Activated B cell treated with CpG ODN at 0.5 μM for 24 hours (primary cell): ENCODE measurements at places on chromosomes 2 and 18.

DNA sequence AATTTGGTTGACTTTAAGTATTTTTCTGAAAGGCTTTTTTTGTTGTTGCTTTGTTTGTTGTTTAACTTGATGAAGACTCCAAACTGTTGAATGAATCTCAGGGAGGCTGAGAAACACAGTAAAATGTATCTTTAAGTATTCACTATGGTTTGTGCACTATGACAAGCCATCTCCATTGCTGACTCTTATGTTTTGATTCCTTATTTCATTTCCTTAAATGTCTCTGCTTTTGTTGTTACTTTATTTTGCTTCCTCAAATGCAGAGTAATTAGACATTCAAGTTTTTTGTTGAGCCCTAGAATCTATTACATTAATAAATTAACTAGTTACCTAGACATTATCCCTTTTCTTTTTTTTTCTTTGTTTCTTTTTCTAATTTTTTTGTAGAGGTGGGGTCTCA is 46.3 kb upstream of the SLC39A10 start:
- DNase-seq: no peak

DNA sequence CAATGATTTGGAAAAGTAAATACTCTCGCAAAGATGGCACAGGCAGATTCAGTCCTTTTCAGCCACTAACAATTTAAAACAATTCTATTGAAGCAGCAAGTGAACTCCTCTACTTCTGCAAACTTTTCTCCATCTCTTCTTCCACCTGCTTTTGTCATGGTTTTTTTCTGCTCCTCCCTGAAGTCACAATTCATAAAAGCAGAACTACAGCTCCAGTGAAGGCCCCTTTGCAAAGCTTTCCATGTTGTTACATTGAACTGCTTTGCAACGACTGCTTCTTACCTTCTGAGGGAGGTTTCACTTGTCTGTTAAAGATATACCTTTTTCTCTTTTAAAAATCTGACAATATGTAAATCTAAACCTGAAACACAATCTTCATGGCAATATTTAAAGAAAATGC is 3.7 kb upstream of the SERTAD2 start:
- DNase-seq: no peak

- no peak for DNase-seq
Measured at GRCh38 chr2:64635976-64636911, 17.5 kb downstream of the SERTAD2 start.

DNA sequence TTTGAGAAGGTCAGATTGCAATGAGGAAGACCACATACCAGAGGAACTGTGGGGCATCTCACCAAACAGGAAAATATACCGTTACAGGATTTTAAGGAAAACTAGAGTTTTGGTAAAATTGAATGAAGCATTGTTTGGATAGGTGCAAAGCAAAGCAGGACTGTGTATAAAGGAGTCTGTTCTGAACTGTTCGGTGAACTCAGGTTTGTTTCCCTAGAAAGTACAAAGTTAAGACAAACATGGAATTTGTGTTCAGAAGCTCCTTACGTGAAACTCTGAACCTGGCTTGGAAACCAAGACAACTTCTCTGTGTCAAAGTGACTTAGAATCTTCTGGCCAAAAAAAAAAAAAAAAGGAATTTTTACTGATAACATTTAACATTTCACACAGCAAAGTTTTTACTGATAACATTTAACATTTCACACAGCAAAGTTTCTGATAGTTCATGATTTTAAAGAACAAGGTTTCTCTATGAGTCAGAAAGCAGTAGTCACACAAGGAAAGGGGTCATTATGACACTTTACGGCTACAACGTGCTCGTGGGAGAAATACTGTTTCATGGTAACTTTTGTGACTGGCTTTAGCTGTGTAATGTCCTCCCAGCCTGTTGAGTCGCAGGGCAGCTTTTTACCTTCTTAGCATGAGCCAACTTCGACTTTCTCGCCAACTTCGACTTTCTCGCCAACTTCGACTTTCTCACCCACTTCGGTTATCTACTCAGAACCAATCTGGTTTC is 21.2 kb upstream of the TET3 start:
- DNase-seq: no peak

GRCh38 chr2:12391116-12391515 is 325.6 kb upstream of the TRIB2 start:
- DNase-seq: no peak

- no peak for DNase-seq
Measured at GRCh38 chr2:202790676-202791075, 80.9 kb downstream of the ICA1L start.

GRCh38 chr18:56662063-56662408 is 10.9 kb downstream of the WDR7 start:
- no peak for DNase-seq

DNA sequence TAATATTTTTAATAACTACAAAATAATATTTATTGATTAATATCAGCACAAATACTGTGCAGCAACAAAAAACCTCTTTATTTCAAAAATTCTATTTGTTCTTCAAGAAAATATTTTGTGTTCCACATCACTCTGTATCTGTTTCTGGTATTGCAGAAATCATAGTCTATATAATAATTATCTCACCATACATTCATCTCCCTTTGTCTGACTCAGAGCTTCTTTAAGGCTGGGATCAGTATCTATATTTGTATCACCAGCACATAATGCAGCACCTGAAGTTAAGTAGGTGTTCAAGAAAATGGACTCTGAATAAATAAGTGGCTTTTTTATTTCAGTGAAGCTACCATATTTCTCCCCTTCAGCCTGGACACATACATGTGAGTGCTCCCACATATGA is 1.6 kb upstream of the MARCHF4 start:
- DNase-seq: no peak

- peak; percentile 46 for DNase-seq
Measured at GRCh38 chr18:63949068-63949737, at the start of gene HMSD. Gene HMSD, plus strand, starts transcription at chr18:63949301. Its CDS starts 4,155 bp downstream, at chr18:63953456.

DNA sequence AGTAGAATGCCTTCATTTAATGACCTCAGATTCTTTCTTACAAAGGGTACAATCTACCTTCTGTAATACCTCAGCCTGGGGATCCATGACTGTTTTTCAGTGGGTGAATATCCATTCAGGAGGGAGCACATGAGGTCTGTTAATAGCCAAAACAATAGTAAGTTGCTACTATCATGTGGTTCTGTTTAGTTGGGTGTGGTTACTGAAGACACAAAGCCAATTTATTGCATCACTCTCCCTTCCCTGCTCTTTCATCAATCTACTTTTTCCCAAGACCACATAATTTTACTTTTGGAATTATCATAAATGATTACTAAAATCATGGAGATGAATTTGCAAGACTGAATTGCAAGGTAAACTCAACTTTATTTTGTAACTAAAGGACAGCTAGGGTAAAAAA is 254.2 kb downstream of the GALNT13 start:
- DNase-seq: no peak

DNA sequence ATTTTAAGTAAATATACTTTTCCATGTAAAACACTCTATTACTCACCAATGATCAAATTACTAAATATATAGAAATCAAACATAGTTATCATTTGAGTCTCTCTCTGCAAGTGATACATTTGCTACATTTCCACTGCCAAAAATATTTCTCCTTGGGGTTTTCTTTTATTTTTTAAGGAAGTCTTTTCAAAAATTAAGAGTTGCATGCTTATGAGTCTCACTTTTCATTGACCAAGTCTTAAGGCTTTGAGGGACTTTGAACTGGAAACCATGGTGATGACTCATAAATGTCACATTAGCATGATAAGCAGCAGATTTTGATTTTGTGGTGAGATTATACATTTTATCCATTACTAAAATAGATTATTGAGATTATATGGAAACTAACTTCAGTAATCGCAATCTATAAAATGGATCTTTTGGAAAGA is 152.9 kb downstream of the FAM124B start:
- no peak for DNase-seq

- DNase-seq: no peak
Measured at GRCh38 chr2:168649105-168649504, 153.3 kb upstream of the NOSTRIN start.

GRCh38 chr2:99822474-99823207 is 319.7 kb downstream of the AFF3 start:
- no peak for DNase-seq

GRCh38 chr18:78675231-78675630 is 304.4 kb upstream of the SALL3 start:
- no peak for DNase-seq

- DNase-seq: no peak
Measured at GRCh38 chr2:222434204-222434603, 9.9 kb downstream of the SGPP2 start.

- DNase-seq: no peak
Measured at GRCh38 chr2:181070836-181071200, 90.4 kb downstream of the UBE2E3 start.

DNA sequence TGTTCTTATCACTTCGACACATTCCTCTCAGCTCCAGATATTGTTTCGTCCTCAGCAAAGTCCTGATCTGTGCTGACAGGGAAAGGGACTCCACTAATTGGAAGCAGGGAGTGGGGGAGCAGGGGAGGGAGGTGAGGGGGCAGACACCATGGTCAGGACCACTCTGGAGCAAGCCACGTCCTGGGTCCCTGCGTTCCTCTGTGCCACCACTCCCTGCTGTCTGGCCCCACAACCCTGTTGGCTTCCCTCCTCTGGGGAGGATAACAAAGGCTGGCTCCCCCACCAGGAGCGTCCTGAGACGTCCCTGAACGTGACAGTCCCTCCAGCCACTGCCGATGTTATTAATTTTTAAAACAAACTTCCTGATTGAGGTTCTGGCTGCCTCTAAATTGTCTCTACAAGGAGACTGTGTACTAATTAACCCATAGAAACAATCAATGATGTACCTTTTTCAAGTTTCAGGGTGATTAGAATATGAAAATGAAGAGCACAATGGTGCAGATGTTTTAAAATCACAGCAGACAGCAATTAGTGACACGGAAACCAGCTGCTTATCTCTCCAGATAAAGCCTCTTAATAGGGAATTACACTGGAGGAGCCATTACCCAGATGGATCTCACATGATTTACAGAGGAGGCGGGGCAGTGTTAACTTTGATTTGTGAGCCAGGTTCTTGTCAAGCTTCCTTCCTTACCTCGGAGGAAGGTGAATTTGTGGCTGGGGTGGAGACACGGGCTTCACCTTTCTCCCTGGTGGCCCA is 257.5 kb downstream of the SETBP1 start:
- no peak for DNase-seq

DNA sequence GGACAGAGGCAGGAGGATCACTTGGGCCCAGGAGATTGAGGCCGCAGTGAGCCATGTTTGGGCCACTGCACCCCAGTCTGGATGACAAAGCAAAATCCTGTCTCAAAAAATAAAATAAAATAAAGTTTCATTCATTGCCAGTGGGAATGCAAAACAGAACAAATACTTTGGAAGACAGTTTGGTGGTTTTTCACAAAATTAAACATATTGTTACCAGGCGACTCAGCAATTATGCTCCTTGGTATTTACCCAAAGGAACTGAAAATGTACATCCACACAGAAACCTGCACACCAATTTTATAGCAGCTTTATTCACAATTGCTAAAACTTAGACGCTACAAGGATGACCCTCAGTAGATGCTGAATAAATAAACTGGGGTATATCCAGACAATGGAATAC is 35.8 kb downstream of the FOSL2 start:
- DNase-seq: no peak

- DNase-seq: no peak
Measured at GRCh38 chr18:49733321-49733720, 80.0 kb downstream of the ACAA2 start.

GRCh38 chr2:149021761-149022160 is 16.7 kb upstream of the LYPD6B start:
- DNase-seq: no peak

- DNase-seq: no peak
Measured at GRCh38 chr2:60558536-60558935, 5.1 kb upstream of the BCL11A start.

GRCh38 chr2:56107502-56108220 is 76.1 kb upstream of the CCDC85A start:
- DNase-seq: no peak

GRCh38 chr2:83002706-83003105 is 1456.4 kb downstream of the SUCLG1 start:
- DNase-seq: no peak
